ENCODE measurements at places on chromosomes 1 and 21. TPM values are rescaled to one million over a fixed set of nuclear protein-coding genes. Genes with fewer than 3 reads are reported as not detected.

DNA sequence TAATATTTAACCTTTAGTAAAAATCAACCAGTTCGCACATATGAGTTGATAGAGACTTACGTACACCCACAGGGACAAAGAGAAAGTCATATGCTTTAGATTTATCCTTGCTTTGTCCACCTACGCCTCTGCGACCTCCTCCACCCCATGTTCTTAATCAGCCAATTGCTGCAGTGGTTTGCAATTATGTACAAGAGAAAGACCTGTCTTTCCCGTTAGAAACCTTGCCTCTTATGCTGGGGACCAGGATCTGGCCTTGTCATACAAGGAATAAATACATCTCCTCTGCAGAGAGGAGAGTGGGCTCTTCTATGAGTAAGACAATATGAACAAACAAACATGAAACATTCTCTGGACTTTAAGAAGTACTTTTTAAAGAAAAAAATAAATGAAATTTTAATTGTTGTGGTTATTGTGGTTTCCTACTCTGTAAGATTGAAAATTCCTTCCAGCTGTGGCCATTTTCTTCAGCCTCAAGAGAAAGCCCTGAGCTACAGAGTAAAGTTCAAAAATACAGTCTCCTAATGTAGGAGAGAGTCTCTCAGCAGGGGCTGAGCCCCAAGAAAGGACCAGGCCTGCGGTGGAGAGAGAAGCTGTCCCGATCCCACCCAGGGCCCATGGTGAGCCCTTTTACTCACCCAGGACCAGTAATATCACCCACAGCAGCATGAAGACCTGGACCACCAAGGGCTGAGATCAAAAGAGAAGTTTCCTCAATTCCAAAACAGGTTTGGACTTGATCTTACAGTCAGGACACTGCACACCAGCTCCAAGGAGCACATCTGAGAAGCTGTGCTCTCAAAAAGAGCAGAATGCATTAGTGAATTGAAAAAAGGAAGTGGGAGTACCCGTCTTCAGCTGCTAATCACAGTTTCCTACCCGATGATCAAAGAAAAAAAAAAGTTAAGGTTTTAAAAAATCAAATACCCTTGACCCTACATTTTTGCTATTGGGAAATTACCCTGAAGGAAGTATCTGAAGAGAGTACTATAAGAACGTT is at the start of gene FCRL5:
Gene FCRL5 (minus strand): TSS at position 822 of the 1,000 bp plus-strand sequence. CDS start 153 bp downstream, at position 669.
- DNase-seq: no peak

- DNase-seq: peak; percentile 64
Observed at GRCh38 chr1:65067491-65068201, 80.4 kb upstream of the AK4 start.

DNA sequence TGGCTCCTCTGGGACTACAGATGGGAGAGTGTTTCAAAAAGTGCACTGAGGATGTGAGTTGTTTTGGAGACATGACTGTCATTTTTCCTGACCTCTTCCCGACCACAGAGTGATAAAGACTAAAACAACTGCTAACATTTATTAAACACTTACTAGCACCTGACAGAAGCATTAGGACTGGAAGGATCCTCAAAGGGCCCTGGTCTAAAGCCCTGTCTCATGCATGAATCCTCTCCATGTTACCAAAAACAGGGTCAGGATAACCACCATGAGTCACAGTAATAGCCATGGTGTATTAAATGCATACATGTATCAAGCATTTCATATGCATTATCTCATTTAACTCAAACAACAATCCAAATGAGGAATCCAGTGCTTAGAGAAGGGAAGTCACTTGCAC is 11.5 kb downstream of the CYB5RL start:
- no peak for DNase-seq

DNA sequence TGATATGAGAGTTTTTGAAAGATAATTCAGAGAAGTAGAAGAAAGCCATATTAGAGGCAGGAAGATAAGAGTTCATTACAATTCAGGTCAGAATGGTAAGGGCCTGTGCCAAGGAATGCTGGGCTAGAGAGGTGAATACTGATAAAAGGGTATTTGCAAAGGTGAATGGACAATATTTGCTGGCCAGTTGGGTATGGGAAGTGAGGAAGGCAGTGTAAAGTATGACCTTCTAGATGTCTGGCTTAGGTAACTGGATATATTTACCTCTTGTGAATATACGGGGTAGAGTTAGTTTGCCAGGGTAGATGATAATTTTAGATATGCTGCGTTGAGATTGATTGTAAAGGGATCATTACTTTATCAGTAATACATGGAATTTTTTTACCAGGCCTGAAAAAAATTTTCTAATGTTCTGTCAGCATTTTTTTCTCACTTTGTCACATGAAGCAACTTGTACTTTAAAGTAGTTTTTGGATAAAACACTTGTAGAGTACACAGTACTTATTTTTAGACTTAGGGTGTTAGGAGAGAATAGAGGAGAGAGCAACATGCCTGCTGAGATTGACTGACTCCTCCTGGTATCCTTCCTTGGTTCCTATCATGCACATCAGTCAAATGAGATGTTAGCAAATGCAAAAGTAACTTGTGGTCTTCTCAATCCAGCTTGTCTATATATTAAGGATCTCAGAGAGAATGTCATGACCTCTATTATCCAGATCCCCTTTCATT is 14.1 kb downstream of the RTCA start:
- no peak for DNase-seq

DNA sequence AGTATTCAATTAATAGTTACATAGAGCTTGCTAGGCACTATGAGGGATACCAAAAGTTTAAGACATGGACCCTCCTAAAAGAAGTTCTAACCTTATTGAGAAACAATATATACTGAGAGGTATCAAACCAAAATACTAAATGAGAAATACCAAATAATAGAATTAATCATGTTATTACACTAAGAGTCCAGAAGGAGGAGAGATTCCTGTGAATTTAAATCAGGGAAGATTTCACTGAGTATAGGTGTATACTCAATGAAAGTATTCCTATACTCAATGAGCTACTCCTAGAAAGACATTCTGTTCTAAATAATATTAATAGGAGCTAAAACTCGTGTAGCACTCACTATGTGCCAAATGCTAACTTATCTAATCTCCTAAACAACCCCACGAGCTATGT is 9.4 kb downstream of the CR1L start:
- DNase-seq: no peak

GRCh38 chr1:153852170-153852569 is 70.6 kb downstream of the GATAD2B start:
- DNase-seq: no peak

GRCh38 chr21:32386195-32386870 is 6.5 kb downstream of the URB1 start:
- DNase-seq: no peak

DNA sequence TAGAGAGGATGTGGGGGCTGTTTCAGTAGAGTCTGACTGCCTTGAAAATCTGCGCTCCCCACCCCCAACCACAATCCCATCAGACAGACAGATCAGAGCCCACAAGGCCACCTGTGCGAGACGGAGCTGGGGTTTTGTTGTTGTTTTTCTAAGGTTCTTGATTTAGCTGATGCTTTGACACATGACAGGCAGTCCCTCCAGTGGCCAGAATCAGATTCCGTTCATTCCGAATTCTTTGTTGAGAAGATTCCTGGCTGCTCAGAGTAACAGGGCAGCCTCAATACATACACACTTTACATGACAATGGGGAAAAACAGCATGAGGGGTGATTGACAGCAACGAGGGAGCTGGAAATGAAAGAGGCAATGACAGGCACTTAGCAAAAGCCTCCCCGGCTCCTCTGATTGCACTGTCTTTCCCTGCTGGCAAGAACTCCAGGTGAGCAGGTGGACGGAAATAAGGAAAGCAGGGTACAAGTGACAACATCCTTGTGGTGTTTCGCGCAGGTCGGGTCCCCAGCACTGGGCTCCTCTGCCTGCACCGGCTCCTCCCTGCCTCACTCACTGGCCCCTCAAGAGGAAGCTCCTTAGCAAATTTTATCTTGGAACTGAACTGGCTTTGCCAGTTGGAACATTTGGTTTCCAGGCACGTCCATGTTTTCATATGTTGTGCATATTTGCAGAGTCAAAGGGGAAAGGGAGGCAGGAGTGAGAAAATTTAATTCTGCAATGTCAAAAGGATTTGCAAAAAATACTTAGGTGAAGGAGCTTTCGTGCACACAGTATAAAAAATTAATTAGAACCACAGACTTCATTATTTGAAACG is 148.7 kb downstream of the PGBD5 start:
- DNase-seq: no peak

GRCh38 chr1:199404191-199404590 is 623.3 kb upstream of the NR5A2 start:
- no peak for DNase-seq

DNA sequence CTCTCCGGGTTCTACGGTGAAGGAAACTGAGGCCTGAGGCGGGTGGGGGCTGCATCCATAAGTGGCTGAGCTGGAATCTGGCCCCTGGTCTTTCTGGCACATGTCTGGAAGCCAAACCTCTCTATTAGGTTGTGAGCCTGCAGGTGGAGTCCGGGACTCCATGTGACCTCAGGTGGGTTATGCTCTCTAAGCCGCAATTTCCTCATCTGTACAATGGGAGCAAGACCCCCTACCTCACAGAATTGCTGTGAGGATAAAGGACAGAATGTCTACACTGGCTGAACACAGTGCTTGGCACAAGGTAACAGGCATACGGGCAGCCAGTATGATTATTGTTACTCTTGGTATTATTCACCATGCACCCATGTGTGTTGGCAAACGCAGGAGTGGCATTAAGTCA is 6.7 kb downstream of the EPHA2 start:
- DNase-seq: no peak

HDAC1 gene
- total RNA-seq: 225 TPM

MYOG gene
- total RNA-seq: not detected

GJA4 gene
- total RNA-seq: 5.9 TPM

ACKR1 gene
- total RNA-seq: not detected

LBR gene
- 127 TPM for total RNA-seq

MYOC gene
- total RNA-seq: not detected

PDE9A gene
- 2.2 TPM for total RNA-seq
